ENCODE measurements at places on chromosomes 6 and 20. TPM values are rescaled to one million over a fixed set of nuclear protein-coding genes. Genes with fewer than 3 reads are reported as not detected.

DNA sequence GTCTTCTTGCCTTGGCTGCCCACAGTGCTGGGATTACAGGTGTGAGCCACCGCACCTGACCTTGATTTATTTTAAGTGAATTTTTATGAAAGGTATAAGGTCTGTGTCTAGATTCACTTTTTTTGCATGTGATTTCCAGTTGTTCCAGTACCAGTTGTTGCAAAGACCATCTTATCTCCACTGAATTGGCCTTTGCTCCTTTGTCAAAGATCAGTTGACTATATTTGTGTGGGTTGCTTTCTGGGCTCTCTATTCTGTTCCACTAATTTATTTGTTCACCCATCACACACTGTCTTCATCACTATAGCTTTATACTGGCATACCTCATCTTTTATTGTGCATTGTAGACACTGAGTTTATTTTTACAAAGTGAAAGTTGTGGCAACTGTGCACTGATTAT is 56.3 kb downstream of the ANKS1A start:
- DNase-seq, result no peak

The SLC22A2 gene
- total RNA-seq, result not detected

The GHRH gene
- total RNA-seq, result 0.93 TPM

- no peak for DNase-seq
These were observed 12.3 kb downstream of the DYNLT2 start for GRCh38 chr6:169738976-169739529.

The SMOC2 gene
- total RNA-seq, result 14.4 TPM

DNA sequence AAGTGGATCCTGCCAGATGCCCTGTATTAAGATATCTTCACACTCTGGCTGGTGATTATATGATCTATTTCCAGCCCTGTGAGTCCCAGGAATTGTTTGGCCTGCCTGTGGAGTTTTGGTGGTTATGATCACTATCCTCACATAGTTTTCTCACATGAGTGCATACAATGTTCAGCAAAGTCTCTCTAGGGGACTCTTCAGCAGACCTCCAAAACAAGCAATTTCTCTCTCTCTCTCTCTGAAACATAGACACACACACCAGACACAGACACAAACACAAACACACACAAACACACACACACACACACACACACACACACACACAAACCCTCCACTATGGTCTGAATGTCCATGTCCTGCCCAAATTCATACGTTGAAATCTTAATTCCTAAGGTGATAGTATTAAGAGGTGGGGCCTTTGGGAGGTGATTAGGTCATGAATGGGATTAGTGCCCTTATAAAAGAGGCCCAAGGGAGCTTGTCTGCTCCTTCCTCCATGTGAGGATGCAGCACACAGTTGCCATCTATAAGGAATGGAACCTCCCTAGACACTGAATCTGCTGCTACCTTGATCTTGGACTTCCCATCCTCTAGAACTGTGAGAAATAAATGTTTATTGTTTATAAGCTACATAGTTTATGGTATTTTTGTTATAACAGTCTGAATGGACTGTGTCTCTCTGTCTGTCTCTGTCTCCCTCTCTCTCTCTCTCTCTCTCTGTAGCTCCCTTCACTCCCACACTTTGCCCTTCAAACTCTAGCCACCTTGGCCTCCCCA is 22.0 kb upstream of the SYNJ2 start:
- DNase-seq, result no peak

GRCh38 chr20:1336699-1337367 is 7.9 kb upstream of the SDCBP2 start:
- DNase-seq, result peak; percentile 84

The ZKSCAN4 gene
- 3.1 TPM for total RNA-seq

GRCh38 chr6:119172824-119173223 is 94.4 kb upstream of the FAM184A start:
- no peak for DNase-seq

GRCh38 chr6:45265246-45265645 is 62.9 kb upstream of the RUNX2 start:
- no peak for DNase-seq

DNA sequence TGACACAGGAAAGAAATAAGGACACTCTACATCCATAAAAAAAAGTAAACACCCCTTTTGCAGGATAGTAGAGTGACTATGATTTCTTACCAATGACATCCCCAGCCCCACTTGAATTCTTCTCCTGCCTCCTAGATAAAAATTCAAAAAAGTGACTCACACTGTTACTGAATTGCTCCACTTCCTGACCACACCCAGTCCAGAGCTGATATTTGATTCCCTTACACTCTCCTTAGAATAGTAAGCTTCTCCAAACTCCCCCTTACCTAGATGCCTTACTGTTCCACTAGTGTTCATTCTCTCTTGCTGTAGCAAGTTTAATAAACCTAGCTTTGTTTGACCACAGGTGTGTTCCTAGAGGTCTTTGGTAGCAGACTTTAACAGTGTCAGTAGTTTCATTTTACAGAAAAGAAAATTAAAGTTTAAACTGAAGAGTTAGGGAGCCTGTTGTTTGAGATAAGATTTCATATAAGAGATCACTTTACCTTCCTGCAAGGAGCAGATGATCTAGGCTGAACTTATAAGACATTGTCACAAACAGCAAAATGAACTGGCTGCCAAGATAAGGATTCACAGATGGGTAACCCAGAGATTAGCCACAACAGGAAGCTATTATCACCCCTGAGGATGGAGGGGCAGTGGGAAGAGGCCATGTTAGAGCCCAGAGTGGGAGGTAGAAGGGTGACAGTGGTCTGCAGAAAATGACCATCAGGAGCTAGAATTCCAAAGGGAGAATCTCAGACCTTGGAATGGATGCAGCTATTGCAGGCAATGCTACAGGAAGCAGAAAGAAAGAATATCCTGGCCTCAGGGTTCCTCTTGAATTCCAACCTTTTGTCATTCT is 28.4 kb upstream of the BTN3A2 start:
- no peak for DNase-seq

The PRSS35 gene
- total RNA-seq, result 0.36 TPM

The TRIM31 gene
- not detected for total RNA-seq

DNA sequence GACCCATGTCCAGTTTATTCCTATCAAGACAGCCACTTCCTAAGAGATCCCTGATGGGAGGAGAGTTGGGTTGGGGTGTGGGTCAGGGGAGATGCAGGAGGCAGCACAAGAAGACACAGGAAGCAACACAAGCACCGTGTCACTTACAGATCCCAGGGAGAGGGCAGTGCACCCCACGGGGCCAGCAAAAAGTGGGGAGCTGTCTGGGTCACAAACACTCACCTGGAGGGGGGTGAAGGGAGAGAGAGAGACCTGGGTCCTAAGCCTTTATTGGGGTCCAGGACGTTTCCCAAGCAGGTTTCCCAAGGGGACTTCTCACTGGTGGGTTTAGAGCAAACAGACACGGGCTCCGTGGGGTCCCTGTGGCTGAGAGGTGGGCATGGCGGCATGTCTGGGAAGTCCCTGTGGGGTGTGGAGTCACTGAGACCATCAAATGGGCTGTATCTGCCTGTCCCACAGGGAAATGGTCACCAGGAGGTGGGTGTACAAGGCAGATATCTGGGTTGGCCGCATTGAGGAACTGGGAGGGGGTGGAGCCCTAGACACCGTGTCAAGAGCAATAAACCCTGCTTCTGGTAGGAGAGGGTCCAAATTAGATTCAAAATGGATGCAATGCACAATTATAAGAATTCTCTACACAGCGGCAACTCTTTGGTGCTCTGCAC is 1.6 kb upstream of the CD93 start:
- DNase-seq, result no peak

- no peak for DNase-seq
These were observed 106.2 kb upstream of the BEND3 start for GRCh38 chr6:107221519-107221918.

The IMPG1 gene
- not detected for total RNA-seq

- DNase-seq, result no peak
These were observed 78.6 kb downstream of the INSM1 start for GRCh38 chr20:20446425-20447015.

The GINS1 gene
- total RNA-seq, result 0.41 TPM

GRCh38 chr20:61605283-61605682 is 353.2 kb downstream of the CDH4 start:
- no peak for DNase-seq

The GTSF1L gene
- total RNA-seq, result not detected

DNA sequence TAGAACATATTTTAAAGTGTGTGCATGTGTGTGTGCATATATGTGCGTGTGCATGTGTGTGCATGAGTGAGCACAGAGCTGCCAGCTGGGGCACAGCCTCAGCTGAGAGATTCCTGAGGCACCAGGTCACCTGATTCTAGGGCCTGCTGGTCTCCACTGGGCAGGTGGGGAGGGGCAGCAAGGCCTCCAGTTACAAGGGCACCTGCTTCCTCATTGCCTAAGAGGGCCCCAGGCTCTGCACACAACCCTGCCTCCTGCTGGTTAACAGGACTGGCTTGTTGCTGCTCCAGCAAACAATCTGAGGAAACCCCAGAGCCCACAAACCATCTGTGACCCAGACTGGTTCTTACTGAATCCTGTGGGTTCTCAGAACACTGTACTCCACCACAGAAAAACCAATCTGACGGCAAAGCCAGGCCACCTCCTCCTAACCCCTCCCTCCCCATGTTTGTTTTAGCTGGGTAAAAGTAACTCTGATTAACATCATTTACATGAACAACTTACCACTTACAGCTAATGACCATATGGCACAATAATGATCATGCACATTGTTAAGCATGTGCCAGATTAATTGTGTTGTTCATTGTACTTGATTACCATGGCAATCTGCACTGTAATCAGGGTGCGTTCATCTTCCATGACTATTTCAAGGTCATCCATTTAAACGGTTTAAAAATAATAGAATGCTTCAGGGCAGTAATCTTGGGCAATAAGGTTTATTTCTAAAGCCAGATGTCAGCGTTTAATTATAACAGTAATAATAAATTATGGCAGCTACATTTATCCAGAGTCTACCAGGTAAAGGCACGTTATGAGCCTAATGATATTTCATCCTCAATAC is 23.1 kb upstream of the UBE2J1 start:
- DNase-seq, result peak; percentile 25

The C6orf58 gene
- not detected for total RNA-seq

GRCh38 chr6:164928057-164928727 is 381.2 kb downstream of the C6orf118 start:
- no peak for DNase-seq

All from left ventricle myocardium inferior (tissue), 1 donor.